ENCODE measurements at places on chromosomes 2 and 18. TPM values are rescaled to one million over a fixed set of nuclear protein-coding genes. Genes with fewer than 3 reads are reported as not detected.

Gene ANKRD44
- total RNA-seq: 12.0 TPM

Gene SPATA3
- total RNA-seq: not detected

Gene TMEM163
- 27.7 TPM for total RNA-seq

Gene SKA1
- 2.0 TPM for total RNA-seq

Gene TEKT4
- total RNA-seq: not detected

Gene LONRF2
- 1.3 TPM for total RNA-seq

Gene PRSS56
- total RNA-seq: not detected

Gene NPHP1
- total RNA-seq: 2.5 TPM

Gene IGFBP5
- 0.51 TPM for total RNA-seq

- no peak for DNase-seq
- no peak overlapping the region for H3K4me3 ChIP-seq
- H3K27ac ChIP-seq: no peak overlapping the region
Measured at GRCh38 chr2:150567771-150568301, 80.4 kb upstream of the RND3 start.

- peaks cover 4% of the 10 kb centered on the region for H3K36me3 ChIP-seq
- H3K27me3 ChIP-seq: no peaks in the 10 kb centered on the region
- peaks cover 4% of the 10 kb centered on the region for H3K4me1 ChIP-seq
- H3K27ac ChIP-seq: no peak overlapping the region
- peak overlapping the region; percentile 21 for H3K4me3 ChIP-seq
Measured at GRCh38 chr2:219769090-219769910, 141.9 kb downstream of the SLC4A3 start.

GRCh38 chr2:193845604-193846003 is 1650.9 kb upstream of the TMEFF2 start:
- H3K27ac ChIP-seq: no peak overlapping the region
- no peaks in the 10 kb centered on the region for H3K27me3 ChIP-seq
- no peaks in the 10 kb centered on the region for H3K4me1 ChIP-seq
- H3K36me3 ChIP-seq: no peaks in the 10 kb centered on the region

DNA sequence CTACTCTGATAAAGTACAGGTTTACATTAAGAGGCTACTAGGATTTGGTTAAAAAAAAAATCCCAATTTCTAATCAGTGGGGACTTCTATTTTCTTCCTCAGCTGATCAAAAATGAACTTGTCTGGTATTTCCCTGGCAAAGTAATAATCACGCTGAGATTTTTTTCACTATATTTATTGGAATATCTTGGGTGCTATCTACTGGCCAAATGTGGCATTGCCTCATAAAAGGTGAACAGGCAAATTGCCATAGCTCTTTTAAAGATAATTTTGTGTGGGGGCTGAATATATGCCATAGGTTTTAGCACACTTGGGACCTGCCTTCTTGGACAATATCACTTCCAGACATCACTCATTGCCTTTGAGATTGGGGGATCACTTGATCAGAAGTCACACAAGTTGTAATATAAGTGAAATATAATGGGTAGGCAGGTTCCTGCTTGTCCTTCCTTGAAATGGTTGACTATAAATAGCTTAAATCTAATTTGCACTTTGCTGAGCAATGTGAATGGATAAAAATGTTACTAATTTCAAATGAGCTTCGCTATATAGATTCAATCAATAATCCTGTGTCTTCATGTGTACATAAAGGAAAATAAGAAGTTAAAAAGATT is 7.0 kb upstream of the NXPH2 start:
- H3K36me3 ChIP-seq: no peaks in the 10 kb centered on the region
- H3K4me1 ChIP-seq: peaks cover 6% of the 10 kb centered on the region
- no peak for DNase-seq
- no peak overlapping the region for H3K27ac ChIP-seq
- peaks cover 1% of the 10 kb centered on the region for H3K27me3 ChIP-seq

GRCh38 chr2:112916145-112916571 is 5.2 kb downstream of the IL37 start:
- H3K4me3 ChIP-seq: no peak overlapping the region
- no peak overlapping the region for H3K27ac ChIP-seq
- peaks cover 8% of the 10 kb centered on the region for H3K27me3 ChIP-seq
- peaks cover 16% of the 10 kb centered on the region for H3K4me1 ChIP-seq

- no peak overlapping the region for H3K4me3 ChIP-seq
- no peaks in the 10 kb centered on the region for H3K27me3 ChIP-seq
- H3K27ac ChIP-seq: no peak overlapping the region
- H3K36me3 ChIP-seq: peaks cover 10% of the 10 kb centered on the region
Measured at GRCh38 chr18:63762518-63762917, 12.7 kb upstream of the SERPINB7 start.

DNA sequence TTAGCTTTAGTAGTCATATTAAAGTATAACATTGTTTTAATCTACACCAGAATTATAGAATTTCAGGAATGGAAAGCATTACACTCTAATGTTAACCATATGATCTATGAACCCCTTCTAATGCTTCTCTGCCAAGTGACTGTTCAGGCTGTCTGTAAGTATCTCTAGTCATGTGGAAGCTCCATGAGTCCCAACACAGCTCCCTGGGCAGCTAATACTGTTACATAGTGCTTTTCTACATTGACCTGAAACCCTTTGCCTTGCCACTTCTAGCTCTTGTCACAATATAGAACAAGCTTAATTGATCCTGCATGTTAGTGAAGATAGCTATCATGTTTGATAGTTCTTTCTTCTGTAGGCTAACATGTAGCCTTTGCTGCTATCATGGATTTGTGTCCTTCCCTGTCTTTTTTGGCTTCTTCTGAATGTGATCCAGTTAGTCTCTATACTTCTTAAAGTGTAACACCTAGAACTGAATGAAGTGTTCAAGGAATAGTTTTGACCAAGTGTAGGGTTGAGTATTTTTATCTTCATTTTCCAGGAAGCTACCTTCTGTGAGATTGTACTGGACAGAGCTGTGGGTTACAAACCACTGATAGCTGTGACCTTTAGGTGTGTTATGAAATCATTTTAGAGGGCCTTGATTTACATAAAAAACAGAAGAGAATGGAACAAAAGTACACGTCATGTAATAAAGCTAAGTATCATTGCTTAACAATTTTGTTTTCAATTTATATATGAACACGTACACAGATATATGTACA is 23.7 kb downstream of the BABAM2 start:
- H3K36me3 ChIP-seq: no peaks in the 10 kb centered on the region
- H3K4me1 ChIP-seq: no peaks in the 10 kb centered on the region

DNA sequence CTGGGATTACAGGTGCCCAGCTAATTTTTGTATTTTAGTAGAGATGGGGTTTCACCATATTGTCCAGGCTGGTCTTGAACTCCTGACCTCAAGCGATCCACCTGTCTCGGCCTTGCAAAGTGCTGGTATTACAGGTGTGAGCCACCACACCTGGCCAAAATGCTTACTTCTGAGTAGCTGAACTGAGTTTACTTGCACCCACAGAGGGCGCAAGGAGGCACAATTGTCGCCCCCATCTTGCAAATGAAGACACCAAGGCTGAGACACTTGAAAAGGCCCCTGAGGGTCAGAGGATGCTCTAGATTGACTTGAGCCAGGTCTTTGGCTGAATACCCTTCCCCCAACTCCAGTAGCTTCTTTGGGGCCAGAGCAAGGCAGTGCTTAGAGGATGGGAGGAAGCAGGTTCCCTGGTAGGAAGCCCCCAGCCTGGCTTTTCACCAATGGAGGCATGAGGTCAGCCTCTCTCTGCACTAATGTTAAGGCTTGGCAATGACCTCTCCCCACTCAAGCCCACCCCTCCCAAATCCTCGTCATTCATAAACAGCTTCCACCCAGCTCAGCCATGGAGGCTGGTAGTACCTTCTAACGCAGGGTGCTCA is 14.5 kb upstream of the KIF1A start:
- H3K27ac ChIP-seq: no peak overlapping the region
- H3K36me3 ChIP-seq: no peaks in the 10 kb centered on the region
- peaks cover 2% of the 10 kb centered on the region for H3K27me3 ChIP-seq
- DNase-seq: no peak

DNA sequence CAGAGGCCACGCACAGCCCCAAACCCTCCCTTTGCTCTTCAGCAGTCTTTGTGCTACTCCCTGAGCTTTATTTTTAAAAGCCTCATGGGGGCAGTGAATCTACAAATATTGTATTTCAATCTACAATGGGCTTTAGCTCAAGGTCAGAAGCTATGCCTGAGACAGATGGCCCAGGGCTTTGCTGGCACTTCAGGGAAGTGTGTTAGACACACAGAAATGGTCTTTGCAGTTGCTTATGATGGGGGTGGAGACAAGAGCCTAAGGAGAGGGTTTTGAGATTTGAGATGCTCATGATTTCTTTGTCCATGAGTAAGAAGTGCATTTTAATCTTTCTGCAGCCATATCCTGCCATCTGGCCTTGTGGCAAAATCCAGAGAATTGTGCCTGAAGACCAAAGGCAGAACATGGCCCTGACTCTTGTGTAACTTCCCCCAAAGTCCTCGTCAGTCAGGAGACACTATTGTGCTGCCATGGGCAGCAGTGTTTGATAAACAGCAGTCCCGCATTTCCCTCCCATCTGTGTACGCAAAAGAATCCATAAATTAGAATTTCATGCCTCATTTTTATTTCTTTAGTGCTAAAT is 92.6 kb downstream of the VAPA start:
- peaks cover 19% of the 10 kb centered on the region for H3K4me1 ChIP-seq
- H3K4me3 ChIP-seq: peak overlapping the region; percentile 44
- peak; percentile 33 for DNase-seq
- H3K36me3 ChIP-seq: peaks cover 6% of the 10 kb centered on the region
- H3K27ac ChIP-seq: peak overlapping the region; percentile 97

GRCh38 chr2:216490061-216490460 is 8.6 kb upstream of the RPL37A start:
- H3K4me3 ChIP-seq: no peak overlapping the region
- H3K36me3 ChIP-seq: no peaks in the 10 kb centered on the region
- no peak for DNase-seq
- H3K4me1 ChIP-seq: peaks cover 11% of the 10 kb centered on the region

GRCh38 chr2:1509271-1510065 is 96.2 kb downstream of the TPO start:
- peaks cover 2% of the 10 kb centered on the region for H3K27me3 ChIP-seq
- H3K36me3 ChIP-seq: peaks cover 5% of the 10 kb centered on the region
- H3K4me3 ChIP-seq: no peak overlapping the region
- H3K4me1 ChIP-seq: peaks cover 1% of the 10 kb centered on the region
- no peak for DNase-seq
- no peak overlapping the region for H3K27ac ChIP-seq

DNA sequence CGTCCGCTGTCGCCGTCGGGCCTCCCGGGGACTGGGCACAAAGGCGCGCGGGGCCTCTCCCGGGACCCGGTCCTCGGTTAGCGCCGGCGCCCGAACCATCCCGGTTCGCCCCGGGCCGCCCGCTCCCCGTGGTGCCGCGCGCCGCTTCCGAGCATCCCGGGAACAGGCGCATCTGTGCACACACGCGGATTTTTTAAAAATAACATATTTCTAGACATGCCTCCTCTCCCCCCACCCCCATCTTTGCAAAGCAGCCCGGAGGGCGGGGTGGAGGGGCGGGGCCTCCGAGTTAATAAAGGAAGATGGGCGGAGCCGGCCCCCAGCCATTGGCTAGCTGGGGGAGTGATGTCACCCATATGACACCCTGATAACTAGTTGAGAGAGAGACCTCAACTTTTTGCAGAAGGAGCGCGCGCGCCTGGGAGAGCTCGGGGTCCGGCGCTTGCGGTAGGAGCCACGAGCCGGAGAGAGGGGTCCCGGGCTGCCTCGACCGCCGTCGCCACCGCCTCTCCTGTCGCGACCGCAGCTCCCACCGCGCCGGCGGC is at the start of gene SOX11:
SOX11 (plus strand) TSS at position 400 of the 545 bp plus-strand sequence. CDS start 338 bp downstream, outside the sequence.
- H3K4me3 ChIP-seq: peak within 1 kb of the TSS; percentile 99
- H3K4me1 ChIP-seq: peaks cover 12% of the 10 kb centered on the region
- DNase-seq: peak; percentile 97
- H3K27ac ChIP-seq: peak within 1 kb of the TSS; percentile 100
- H3K27me3 ChIP-seq: peaks cover 38% of the 10 kb centered on the region

DNA sequence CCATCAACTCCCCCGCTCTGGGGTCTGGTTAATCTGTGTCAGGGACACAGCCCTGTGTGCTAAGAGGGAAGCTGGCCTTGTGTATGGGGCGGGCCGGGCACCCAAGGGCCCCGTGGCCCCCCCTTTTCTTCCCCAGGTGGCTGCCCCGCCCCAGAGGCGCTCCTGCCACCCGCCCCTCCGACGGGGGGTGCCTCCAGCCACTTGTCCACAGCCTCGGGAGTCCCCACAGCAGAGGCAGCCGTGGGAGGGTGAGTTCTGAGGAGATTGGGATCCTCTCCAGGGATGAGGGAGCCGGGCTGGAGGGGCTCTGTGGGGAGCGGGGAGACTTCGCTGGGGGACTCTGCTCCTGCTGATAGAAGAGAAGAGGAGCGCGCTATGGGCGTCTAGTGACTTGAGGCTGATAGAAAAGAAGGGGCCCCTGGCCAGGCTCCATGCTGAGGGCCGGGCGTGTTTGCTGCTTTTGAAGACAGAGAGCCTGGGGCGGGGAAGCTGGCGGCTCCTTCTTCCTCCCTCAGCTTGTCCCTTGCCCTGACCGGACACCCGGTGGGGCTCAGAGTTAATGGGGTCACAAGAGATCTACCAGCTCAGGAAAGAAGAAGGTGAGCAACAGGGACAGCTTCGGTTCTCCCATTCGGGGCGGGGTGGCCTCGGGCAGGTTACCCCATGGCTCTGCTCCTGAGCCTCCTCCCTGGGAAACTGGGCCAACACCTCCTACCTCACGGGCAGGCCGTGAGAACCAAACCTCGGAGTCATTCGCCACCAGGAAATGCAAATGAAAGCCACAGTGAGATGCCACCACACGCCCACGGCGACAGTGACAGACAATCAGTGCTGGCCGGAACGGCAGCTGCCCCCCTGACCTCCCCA is 89.4 kb upstream of the TAF1B start:
- no peak overlapping the region for H3K4me3 ChIP-seq
- DNase-seq: no peak
- no peak overlapping the region for H3K27ac ChIP-seq
- H3K27me3 ChIP-seq: peaks cover 5% of the 10 kb centered on the region
- H3K36me3 ChIP-seq: no peaks in the 10 kb centered on the region
- peaks cover 14% of the 10 kb centered on the region for H3K4me1 ChIP-seq

DNA sequence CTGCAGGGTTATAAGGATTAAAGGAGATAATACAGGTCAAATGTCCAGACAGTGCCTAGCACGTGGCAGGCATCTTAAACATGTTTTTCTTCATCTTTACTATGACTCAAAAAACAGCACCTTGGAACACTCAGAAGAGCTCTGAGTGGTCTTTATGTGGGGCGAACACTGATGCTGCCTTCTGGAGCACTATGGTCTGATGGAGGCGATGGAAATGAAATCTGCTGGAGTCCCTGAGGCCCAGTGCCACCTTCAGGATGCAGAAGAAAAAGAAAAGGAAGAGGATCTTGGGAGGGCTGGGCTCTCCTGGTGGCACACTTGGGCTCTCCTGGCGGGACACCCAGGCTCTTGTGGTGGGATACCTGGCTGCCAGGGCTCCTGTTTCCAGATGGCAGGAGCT is 171.8 kb downstream of the EIPR1 start:
- H3K4me3 ChIP-seq: no peak overlapping the region
- no peak overlapping the region for H3K27ac ChIP-seq
- no peak for DNase-seq
- peaks cover 8% of the 10 kb centered on the region for H3K27me3 ChIP-seq
- peaks cover 1% of the 10 kb centered on the region for H3K4me1 ChIP-seq
- H3K36me3 ChIP-seq: peaks cover 4% of the 10 kb centered on the region

- H3K36me3 ChIP-seq: peaks cover 7% of the 10 kb centered on the region
- no peak overlapping the region for H3K27ac ChIP-seq
- DNase-seq: no peak
- no peak overlapping the region for H3K4me3 ChIP-seq
- no peaks in the 10 kb centered on the region for H3K4me1 ChIP-seq
Measured at GRCh38 chr2:80529466-80530165, 225.1 kb upstream of the LRRTM1 start.

- peaks cover 8% of the 10 kb centered on the region for H3K27me3 ChIP-seq
- H3K4me3 ChIP-seq: peak overlapping the region; percentile 14
- no peaks in the 10 kb centered on the region for H3K36me3 ChIP-seq
- H3K27ac ChIP-seq: peak overlapping the region; percentile 65
- H3K4me1 ChIP-seq: peaks cover 29% of the 10 kb centered on the region
Measured at GRCh38 chr2:38438883-38439612, 62.0 kb upstream of the ATL2 start.

Data from glutamatergic neuron (in vitro differentiated cells).